HEK293T (cell line): ENCODE measurements at places on chromosomes 7 and 10.

DNA sequence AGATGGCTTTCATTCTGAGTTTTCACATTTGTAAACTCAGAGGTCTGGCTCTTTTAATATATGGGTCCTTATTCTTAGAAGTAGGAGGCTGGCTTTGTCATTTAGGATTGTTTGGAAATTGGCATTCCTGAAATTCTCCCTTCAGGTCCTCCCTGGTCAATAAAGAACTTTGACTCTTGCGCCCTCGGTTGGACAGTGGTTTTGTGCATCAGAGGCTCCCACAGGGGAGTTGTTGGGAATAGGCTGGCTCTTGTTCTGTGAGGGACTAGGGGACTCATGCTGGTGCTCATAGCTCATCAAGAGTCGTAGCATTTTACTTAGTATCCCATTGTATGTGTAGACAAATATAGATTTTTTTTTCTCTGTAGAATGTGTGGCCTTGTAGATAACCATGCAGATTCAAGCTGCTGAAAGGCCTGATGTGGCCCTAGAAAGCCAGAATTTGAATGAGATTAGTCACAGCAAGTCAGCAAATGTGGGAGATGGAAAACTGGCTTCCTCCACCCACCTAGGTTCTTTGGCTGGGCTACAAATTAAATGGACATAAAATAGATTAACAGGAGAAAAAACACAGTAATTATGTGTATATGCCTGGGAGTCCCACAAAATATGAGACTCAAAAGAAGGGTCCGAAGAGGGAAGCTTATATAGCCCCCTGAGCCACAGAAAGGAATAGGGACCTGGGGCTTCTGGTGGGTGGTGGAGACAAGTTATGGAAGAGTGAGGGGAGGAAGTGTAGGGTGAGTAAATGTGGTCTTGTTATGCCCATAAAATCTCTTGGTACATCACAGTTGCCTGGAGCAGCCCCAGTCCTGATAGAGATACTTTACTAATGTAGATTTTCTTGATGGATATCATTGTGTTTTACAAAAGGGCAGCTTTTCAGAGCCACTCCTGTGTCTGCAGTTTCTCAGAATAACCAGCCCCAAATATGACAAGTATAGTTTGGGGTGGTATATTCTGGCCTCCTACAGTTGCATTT, 94.6 kb upstream of the BTBD16 start:
- DNase-seq, result no peak

DNA sequence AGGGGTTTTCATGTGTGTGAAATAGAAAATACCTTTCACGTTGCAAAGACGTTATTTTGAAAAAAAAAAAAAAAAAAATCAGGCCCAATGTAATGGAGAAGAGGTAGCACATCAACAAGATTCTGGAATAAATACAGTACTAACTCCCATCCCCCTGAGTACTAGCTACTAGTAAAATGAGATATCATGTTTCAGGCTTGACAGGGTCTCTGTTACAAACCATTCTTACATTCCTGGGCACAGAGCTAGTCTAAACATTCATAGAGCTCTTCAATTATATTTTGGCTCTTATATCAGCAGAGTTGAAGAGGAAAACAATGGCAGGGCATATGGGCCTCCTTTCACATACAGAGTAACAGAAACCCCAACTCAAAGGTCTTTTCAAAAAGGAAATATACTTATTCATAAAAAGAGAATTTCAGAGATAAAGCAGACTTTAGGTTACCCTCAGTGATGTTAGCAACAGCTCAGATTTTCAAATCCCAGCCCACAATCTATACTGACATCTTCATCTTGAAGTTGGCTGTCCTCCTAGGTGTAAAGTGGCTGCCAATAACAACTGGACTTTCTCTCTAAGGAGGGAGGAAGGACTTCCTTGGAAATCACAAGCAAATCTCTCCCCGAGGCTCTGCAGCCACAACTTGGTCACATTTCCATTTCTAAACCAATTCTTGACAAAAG, 18.6 kb downstream of the C7orf33 start:
- DNase-seq, result no peak

DNA sequence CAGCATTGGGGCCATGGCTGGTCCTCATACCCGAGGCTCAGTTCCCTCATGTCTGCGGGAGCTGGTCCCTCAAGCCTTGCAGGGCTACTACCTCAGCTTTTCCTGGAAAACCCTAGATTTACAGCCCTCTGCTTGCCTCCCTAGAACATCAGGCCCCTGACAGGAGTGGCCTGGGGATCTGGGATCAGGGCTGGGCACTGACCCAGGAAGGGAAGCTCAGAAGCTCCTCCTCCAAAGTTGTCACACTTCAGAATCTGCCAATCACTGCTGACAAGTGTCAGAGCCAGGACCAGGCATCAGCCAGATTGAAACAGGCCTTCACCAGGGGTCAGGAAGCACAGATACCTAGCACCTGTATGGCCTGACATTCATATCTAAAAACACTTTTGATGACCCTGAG, 115.2 kb downstream of the GRID1 start:
- DNase-seq, result no peak

GRCh38 chr10:47114680-47115186, 185.3 kb upstream of the GDF10 start:
- DNase-seq, result no peak

DNA sequence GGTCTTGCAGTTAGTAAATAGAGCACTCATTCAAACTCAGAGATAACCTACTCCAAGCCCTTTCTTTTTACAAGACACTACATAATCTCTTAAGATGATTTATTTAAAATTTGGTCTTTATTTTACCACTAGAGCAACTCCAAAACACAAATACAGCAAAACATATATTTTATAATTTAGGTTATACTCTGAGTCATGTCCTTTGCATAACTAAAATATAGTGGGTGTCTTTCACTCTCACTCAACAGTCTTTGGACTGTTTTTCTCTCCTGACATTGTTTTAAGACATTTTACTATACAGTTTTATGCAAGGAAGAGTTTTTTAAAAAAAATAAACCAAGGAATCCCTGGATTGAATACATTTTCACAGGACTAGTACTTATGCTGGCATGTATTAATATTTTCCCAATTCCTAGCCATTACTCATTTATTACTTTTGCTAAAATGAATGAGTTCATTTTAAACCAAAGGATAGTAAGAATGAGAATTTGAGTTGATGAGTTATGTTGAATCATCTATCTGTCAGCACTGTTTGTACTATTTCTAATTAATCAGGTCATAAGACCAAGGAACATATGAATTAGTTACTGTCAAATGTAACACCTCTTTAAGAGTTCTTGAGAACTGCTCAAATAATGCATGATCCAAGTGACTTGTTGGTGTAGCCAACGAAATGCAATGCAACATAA, 303.1 kb upstream of the FZD1 start:
- no peak for DNase-seq

DNA sequence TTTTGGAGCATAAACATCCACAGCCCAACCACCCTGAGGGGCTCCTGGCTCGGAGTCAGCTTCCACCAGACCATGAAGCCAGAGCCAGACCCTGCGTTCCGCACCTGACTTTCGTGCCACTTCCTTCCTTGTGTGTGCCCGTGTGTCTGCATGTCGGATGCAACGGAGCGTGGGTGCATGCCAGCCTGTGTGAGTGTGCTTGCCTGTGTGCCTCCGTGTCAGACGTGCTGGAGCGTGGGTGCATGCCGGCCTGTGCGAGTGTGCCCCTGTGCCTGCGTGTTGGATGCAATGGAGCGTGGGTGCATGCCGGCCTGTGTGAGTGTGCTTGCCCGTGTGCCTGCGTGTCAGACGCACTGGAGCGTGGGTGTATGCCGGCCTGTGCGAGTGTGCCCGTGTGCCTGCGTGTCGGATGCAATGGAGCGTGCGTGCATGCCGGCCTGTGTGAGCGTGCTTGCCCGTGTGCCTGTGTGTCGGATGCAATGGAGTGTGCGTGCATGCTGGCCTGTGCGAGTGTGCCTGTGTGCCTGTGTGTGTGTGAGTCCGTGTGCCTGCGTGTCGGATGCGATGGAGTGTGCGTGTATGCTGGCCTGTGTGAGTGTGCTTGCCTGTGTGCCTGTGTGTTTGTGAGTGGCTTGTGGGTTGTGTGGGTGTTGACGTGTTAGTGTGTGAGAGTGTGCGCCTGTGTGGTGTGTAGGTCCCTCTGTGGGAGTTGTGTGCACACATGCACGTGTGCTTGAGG, 28.1 kb upstream of the KNDC1 start:
- DNase-seq, result no peak

- DNase-seq, result no peak
Measured at GRCh38 chr7:90560730-90561129, 35.4 kb upstream of the CDK14 start.

- DNase-seq, result no peak
Measured at GRCh38 chr7:130732980-130733930, 752 bp downstream of the KLF14 start.

GRCh38 chr7:116776610-116777289, 85.6 kb upstream of the CAPZA2 start:
- no peak for DNase-seq

DNA sequence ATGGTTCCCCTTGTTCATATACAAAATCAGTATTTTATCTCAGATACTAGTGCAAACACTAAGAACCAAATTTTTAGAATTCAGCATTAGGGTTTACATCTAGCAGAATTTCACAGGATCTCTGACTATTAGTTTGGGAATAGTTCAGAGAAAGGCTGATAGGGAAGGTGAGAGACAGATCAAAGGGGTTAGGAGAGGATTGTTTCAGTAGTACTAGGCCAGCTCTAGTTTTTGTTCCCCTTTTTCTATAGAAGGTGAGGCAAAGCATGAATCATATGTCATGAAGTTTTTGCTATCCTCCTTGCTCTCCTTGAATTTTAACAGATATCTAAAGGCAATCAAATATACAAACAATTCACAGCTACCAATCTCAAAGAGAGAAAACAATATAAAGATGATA, 26.1 kb upstream of the CTNNA3 start:
- DNase-seq, result no peak

DNA sequence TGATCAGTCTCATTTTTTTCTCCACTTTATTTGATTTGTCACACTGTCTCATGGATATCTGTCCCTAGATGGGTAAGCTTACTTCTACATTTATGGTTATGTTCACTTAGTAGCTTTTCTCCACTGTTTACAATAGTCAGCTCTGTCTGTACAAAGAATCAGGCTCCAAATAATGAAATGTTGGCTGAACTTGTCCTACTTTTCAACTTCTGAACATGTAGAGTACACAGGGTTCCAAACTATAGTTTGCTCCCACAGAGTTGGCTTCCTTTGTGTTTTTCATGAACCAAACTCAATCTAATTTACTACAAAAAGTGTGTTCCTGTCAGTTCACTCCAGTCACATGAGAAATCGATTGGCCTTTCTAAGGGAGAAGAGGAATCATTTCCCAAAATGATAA, 175.0 kb downstream of the CCDC71L start:
- DNase-seq, result no peak

DNA sequence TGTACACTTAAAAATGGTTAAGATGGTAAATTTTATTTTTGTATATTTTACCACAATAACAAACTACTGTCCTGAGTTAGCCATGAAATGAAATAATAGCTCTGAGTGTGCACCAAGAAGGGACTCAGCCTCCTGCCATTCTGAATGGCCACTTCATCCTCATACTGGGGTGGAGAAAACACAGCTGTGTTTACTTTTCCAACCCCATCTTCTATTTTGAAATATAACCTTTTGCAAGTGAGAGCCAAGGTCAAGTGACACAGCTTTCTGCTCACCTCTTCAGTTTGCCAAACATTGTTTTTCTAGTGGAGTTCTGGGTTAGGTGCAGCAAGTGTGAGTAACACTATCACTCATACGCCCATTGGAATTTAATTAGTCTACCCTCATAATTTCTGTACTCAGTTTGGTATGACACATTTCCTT, 107.4 kb upstream of the GLCCI1 start:
- DNase-seq, result no peak

GRCh38 chr7:155107126-155107525, 37.0 kb downstream of the HTR5A start:
- DNase-seq, result no peak
